ENCODE measurements at places on chromosomes 13 and 19. TPM values are rescaled to one million over a fixed set of nuclear protein-coding genes. Genes with fewer than 3 reads are reported as not detected.

- no peak for DNase-seq
These were observed 528.2 kb downstream of the LMO7 start for GRCh38 chr13:76164290-76164689.

GRCh38 chr13:29969286-29969685 is 118.9 kb upstream of the UBL3 start:
- no peak for DNase-seq

The ZNF471 gene
- not detected for total RNA-seq

DNA sequence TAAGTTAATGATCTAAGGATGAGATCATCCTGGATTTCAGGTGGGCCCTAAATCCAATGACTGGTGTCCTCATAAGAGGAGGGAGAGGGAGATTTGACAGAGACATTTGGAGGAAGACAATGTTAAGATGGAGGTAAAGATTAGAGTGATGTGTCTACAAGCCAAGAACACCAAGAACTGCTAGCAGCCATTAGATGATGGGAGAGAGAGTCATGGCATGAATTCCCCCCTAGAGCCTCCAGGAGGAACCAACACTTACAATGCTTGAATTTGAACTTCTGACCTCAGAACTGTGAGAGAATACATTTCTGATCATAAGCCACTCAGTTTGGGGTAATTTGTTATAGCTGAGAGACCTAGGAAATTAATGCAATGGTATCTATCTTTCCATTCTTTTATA is 68.1 kb upstream of the RFXAP start:
- no peak for DNase-seq

The RFXAP gene
- total RNA-seq: 34.1 TPM

The ELF1 gene
- total RNA-seq: 276 TPM
